Activated CD8-positive, alpha-beta memory T cell treated with anti-CD3 and anti-CD28 coated beads, Interleukin-2, amount 50 U/mL, for 4 hours (primary cell): ENCODE measurements at places on chromosomes 2 and 18.

GRCh38 chr2:134625311-134625710 lies 93.5 kb downstream of the TMEM163 start:
- no peak for DNase-seq

GRCh38 chr2:73823916-73824523 lies 4.7 kb upstream of the STAMBP start:
- no peak for DNase-seq

DNA sequence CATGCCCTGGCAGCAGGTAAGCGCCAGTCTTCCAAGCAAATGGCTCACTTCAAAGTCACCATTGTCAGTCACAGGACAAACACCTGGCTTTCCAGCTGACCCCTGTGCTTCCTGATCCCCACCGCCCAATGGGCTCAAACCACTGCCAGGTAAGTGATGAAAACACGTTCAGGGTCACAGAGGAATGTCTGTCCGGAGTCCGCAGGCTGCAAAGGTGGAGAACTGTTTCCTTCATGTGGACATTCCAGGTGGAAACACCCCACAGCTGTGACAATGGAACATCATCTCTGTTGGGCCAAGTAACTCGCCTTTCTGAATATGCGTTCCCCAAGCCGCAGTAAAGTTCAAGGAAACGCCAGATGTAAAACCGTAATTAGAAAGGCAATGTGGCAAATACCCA lies 86.0 kb downstream of the CRACDL start:
- no peak for DNase-seq

- no peak for DNase-seq
Observed at GRCh38 chr2:42941633-42942176, 149.3 kb upstream of the HAAO start.

DNA sequence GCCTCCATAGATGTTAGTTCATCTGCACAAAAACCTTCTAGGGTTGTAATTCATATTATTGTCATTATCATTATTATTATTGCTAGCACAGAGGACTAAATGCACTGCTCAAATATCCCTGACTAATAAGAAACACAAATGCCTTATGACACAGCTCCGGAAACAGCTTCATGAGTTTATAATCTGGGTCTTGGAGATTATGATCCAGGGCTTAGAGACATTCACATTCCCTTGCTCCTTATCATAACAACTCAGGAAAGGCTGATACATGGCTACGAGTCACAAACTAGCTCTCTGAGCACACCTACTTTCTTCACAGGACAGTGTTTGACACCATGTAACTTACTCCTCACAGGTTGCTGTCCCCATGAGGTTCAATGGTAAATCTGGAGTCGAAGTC lies 102.2 kb upstream of the TTC39C start:
- DNase-seq, result no peak

DNA sequence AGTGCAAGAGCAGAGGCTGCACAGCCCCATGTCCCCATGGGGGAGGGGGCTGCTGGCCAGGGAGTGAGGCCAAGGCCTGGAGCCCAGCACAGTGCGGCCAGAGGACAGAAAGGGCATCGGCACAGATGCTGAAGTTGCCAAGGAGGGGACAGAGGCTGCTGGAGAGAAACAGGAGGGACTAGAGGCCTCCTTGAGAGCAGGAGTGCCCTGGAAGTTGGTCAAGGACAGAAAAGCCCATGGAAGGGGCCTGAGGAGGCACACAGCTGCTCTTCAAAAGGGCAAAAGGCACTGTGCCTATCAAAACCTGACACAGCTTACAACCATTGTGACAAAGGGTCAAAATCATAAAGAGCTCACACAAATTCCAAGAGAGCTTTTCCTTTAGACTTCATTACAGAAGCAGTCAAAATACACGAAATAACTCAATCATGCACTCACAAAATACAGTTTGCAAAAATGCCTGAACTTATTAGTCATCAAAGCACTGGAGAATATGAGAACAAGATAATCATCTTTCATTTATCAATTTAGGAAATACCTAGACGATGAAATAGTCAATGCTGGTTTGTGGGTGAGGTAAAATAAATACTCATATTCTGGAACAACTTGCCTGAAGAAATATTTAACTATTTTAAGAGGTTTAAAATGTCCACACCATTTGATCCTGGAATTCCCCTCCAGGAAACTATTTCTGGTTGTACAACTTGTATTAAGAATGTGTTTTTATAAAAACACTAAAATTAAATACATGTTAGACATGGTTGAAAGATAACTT lies 79.6 kb downstream of the USP40 start:
- no peak for DNase-seq

GRCh38 chr18:43234889-43235288 lies 42.4 kb downstream of the SYT4 start:
- no peak for DNase-seq

DNA sequence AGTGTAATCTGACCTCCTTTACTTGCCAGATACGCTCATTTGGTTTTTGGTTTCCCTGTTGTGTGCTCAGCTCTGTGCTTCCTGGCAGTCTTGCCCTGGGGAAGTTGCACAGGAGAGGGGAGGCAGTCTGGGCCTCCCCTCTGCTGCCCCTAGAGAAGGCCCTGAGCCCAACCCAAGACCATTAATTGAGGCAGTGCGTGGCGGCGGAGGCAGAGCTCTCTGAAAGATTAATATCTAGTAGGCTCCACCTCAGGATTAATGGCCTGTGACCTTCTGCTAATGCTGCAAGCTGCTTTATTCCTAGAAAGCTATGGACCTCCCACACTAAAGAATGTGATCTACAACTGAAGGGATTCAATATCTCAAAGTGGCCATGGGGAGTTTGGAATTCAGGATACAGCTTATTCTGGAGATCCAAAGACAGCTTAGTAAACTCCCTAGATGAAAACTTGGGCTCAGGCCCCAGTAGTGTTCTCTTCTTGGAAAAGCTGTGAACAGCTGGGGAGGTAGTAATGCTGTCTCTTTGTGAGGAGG lies 41.4 kb upstream of the MAPRE2 start:
- DNase-seq, result no peak

DNA sequence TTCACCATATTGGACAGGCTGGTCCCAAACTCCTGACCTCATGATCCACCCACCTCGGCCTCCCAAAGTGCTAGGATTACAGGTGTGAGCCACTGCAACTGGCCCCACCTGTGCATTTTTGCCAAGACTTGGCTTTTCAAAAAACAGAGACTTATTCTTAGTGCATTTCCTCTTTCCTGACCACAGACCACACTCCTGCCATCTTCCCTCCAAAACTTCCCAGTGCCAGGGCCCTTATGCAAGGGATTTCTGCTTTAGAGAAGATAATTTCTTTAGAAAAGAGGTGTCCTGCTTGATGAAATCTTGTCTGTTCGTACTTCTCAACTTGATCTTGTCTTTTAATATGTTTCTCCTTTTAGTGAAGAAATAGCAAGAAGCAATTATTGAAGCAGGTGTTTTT lies 98.8 kb upstream of the ZNF516 start:
- DNase-seq, result no peak

DNA sequence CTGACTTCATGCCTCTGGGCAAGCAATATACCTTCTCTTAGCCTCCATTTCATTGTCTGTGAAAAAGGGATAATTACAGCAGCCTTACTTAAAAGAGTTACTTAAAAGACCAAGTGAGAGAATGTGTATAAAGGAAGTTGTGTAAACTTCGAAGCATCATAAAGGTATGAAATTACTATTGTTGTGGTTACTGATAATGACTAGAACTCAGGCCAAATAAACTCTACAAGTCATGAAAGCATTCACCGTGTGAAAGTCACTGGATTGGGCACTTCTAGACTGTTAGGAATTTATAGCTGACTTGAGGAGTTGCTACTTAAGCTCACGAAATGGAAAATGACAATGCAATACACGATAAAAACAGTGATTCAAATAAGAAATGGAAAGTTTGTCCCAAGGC lies 67.4 kb upstream of the HAAO start:
- no peak for DNase-seq

- no peak for DNase-seq
Observed at GRCh38 chr2:225582355-225583116, 183.0 kb downstream of the NYAP2 start.

DNA sequence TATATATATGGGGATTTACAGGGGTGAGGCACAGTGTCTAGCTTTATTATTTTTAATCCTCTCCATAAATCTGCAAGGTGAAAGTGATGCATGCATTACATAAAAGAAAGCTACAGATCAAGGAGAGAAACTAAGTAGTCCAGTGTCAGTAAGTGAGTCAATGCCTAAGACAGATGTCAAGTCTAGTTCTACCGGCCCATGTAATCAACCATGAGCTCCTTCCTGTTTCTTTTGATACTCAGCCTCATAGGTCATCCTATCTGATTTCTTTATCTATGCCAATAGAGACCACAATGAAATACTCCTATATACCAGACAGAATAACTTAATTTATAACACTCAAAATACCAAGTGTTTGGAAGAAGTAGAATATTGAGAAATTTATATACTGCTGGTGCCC lies 20.2 kb upstream of the GYPC start:
- no peak for DNase-seq

- no peak for DNase-seq
Observed at GRCh38 chr2:56250153-56250729, 66.5 kb downstream of the CCDC85A start.

- no peak for DNase-seq
Observed at GRCh38 chr2:122251566-122251965, 496.1 kb downstream of the TSN start.

GRCh38 chr2:67997903-67998302 lies 64.9 kb downstream of the C1D start:
- no peak for DNase-seq

DNA sequence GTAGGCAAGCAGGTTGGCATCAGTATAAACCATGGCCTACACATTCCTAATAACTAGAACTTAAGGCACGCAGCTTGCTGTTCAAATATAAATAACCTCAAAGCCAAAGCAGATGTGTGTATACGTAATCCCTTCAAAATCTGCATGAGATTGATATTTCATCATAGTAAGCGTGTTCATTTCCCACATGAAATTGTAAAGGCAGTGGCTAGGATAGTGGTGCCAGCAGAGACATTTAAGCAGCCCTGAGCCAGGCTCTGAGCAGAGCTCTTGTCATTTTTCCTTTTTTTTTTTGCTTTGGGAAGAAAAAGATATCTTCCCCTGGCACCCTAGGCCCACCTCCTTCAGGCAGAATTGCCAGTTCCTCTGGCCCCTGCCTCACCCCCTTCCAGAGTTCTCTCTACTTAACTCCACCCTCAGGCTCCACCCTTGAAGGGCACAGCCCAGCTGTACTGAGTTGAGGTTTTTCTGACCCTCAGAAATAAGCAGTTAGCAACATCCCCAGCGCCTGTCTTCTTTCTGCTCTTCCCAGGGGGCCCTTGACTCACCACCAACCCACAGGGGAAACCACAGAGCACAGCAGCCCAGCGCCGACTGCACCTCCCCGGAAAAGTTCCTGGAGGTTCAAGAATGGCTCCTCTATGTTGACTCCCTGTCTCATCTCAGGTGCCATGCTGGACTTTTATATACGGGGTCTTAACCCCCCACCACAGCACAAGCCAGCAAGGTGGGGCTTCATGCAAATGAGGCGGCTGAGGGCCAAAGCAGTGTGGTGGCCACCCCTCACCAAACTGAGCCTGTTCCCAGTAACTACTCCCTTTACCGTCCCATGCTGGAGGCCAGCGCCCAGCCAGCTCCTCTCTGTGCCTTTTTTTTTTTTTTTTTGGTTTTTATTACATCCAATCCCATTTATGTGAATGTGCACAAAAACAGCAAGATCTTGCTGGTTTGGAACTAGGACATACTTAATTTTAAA lies 84.7 kb downstream of the EHD3 start:
- DNase-seq, result peak; percentile 34

DNA sequence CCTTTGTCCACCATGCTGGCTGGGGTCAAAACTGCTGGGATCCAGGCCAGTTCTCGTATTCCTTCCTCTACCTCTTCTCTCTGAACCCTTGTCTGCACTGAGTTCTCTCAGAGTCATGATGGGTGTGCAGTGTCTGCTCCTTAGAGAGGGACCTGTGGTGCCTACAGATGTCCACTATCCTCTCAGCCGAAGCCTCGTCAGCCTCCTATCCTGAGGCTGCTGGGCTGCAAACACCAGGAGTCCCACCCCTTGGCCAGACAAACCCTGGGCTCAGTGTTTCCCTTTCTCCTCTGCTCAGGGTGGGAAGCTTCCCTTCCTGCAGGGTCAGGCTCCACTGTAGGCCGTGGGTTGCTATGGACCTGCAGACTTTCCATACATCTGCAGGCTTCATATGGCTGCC lies 2.3 kb downstream of the INPP5D start:
- peak; percentile 8 for DNase-seq

- DNase-seq, result no peak
Observed at GRCh38 chr18:79597176-79597830, 82.3 kb upstream of the CTDP1 start.

GRCh38 chr18:6959110-6959509 lies 158.5 kb downstream of the LAMA1 start:
- DNase-seq, result no peak

GRCh38 chr2:10783421-10783820 lies 29.2 kb downstream of the PDIA6 start:
- DNase-seq, result no peak
